ENCODE measurements at places on chromosomes 11 and 22.

GRCh38 chr11:96215826-96216225 lies 127.2 kb downstream of the MAML2 start:
- no peak for DNase-seq

DNA sequence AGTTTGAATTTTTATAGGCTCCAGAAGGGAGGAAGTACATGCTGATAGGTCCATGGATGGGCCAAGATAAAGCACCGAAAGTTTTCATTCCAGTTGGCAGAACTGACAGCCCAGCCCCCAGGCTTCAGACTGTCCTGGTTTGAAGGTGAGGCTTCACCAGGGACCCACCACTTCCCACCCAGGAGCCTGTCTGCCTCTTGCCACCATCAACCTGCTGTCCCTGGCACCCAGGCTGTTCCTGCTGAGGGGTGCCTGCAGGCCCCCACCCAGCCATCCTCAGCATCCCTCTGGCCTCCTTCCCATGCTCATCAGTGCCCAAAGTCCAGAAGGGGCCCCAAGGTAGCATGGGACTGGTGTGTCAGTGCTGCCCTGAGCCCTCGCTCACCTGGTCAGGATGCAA lies 463.9 kb downstream of the NELL1 start:
- no peak for DNase-seq

DNA sequence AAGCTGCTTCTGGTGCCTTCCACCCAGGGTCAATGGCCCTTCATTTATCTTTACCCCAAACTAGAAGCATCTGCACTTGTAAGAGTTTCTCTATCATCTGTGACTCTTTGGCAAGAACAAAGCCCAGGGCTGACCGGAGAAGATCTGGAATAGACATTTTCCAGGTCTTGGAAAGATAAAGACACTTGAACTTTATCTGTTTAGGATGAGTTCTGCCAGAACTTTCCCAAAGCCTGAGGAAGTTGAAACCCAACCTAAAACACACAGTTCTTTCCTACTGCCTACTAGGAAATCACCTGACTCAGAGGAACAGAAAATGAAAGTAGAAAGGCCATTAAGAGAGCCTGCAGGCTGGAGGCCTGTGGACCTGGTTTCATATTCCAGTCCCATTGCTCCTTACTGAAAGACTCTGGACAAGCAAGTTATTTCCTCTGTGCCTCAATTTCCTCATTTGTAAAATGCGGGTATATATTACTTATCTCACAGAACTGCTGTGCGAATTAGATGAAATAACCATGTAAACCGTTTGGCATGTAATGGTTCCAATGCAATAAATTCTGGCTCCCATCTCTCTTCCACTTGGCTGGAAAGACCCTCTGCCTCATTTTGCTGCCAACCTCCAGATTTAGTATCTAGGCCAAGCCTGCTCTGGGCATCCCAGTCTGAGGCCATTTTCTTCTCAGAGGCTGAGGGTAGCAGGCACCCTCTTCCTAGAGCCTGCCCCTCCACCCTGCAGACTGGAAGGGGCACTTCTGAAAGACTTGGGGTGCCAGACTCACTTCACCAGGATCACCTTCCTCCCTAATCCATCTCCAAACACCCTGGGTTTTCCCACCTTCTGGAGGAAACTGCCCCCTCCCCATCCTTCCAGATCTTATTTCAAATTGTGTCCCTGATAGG lies 1.2 kb downstream of the UBE2L6 start:
- DNase-seq, result no peak

DNA sequence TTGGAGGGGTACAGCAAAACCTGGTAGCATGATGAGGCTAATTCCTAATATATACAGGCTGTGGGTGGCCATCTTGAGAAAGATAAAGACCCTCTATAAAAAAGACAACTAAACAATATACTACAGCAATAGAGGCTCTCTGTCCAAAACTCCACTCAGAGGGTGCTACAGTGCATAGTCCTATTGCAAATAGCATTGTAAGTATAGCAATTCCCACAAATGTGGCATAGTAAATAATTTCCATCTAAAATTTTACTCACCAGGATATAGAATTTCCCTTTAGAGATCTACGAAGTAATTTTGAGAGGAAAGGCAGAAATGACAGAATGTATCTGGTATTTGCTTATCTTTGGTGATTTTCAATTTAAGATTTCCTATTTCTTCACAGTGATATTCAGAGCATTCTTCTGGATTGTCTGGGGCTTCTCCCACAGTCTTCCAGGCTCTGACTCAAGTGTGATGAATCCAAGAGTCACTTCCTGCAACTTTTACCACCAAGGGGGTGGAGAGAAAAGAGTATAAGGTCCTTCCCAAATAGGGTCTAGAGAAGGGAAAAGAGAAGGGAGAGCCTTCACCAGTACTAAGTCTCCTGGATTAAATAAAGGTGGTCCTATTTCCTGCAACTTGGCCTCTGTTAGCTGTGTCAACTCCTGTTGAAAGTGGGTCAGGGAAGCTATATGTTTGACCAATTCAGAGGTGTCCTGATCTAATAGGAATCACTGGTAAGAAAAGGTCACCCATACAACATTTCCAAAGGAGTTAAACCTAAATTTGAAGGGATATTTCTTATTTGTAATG lies 1054.7 kb upstream of the CNTN5 start:
- no peak for DNase-seq

DNA sequence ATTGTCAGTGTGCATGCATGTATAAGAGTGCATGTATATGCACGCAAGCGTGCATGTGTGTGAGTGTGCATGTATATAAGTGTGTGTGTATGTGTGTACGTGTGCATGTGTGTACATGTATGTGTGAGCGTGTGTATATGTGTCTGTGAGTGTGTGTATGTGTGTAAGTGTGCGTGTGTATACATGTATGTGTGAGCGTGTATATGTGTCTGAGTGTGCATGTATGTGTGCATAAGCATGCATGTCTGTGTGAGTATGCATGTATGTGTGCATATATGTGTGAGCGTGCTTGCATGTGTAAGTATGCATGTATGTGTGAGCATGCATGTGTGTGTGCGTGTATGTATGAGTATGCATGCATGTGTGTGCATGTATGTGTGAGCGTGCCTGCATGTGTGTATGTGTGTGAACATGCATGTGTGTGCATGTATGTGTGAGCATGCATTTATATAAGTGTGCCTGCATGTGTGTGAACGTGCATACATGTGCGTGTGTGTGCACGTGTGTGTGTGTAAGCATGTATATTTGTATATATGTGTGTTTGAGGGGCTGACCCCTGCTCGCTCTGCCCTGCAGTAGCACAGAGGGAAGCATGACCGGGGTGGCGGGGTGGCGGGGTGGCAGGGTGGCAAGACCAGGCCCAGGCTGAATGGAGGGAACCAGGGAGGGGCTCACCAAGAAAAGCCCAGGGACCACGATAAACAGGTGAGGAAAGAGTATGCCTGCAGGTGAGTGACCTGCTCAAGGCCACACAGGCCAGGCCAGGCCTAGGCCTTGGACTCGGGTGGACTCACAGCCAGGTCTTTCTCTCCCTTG lies 26.3 kb downstream of the CYTH4 start:
- no peak for DNase-seq

DNA sequence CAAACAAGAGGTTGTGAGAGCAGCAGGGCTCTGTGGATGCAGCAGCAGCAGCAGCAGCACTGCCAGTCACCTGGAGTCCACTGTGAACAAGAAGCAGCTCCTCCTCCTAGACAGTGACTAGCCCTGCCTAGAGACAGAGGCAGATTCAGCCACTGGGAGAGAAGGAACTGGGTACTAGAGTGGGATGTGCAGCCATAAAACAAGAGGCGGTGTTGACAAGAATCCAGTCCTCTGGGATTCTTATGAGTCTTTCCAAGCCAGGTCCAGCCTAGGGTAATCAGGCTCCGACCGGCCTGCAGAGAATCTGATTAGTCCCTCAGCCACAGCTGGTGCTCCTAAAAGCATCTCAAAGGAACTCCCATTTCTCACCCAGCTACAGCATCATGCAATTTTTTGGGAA lies 83.9 kb upstream of the USP47 start:
- no peak for DNase-seq

DNA sequence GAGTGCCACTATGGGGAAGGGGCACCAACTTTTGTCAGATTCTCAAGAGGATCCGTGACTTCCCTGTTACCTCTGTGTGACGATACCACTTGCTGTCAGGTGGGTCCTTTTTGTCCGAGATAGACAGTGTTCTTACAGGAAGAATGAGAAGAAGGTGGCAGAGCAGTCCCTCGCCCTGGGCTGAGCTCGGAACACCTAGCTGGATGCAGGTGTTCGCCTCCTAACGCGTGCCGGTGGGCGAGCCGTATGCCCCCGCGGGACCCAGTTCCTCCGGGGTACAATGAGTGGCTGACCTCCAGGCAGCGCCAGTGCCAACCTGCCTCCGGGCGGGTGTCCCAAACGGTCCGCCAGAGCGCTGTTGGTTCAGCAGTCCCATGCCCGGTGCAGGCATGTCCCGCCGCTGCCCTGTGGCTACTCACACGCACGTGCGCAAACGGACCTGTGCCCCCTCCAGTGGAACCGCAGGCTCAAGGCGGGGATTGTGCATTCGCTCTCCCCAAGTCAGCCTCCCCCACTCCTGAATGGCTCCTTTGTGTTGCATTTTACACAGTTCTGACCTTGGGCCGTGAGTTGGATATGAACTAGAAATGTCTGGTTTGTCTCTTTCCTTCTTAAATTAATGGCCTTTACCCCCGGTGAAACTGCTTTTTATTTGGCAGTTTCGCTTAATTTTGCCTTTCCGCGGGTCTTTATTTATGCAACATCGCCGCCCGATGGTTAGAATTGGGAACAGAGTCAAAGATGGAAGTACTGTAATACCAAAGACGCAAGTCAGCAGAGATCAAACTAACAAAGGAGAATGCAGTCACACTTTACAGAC lies 1.1 kb upstream of the ABTB2 start:
- peak; percentile 47 for DNase-seq

Measured in stimulated activated CD4-positive, alpha-beta T cell treated with anti-CD3 and anti-CD28 coated beads, Interleukin-15, amount 100 ng/mL, for 1 hour (primary cell).